ENCODE measurements at places on chromosomes 13 and 19. TPM values are rescaled to one million over a fixed set of nuclear protein-coding genes. Genes with fewer than 3 reads are reported as not detected.
A peak's percentile ranks its signal among the peaks of the same experiment; 100 is the strongest.

The INSL3 gene
- not detected for total RNA-seq

The GAMT gene
- 48.5 TPM for total RNA-seq

The ICAM4 gene
- total RNA-seq: not detected

The RGL3 gene
- total RNA-seq: 284 TPM

The LMTK3 gene
- 12.7 TPM for total RNA-seq

The ZNF547 gene
- 6.1 TPM for total RNA-seq

The CCL25 gene
- not detected for total RNA-seq

The DIAPH3 gene
- 11.4 TPM for total RNA-seq

The CHERP gene
- 74.6 TPM for total RNA-seq

The CCDC70 gene
- not detected for total RNA-seq

The FUT1 gene
- total RNA-seq: 6.9 TPM

The KPTN gene
- total RNA-seq: 30.5 TPM

DNA sequence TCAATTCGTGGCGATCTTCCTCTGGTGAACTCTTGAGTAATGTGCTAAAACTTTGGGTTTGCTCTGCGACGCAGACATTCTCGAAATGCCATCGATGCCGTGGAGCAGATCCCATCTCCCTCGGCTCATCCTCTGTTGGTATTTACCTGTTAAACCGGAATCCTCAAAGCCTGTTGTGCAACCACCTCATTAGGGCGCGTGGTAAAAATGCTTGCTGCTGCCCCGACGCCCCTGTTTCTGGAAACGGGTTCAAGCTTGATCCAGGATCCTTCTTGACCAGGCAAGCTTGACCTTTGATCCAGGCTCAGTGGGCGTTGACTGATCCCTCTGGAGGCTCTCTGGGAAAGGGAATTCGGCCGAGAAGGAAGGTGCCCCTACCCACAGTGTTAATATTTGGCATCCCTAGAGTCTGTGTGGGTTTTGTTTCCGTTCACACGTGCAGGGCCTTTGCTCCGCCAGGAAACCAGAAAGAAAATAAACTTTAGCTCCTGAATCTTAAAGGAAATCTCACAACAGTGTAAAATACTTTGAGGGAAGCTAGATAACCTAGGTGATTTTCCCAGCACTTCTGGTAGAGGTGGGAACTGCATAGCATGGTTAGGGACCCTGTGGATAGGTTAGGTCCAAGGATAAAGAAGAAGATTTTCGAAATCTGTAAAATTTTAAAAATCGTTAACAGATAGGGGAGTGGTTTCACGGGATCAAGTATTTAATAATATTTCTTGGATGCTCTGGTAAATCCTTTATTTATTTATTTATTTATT, 1.1 kb downstream of the LSM14A start:
- peak; percentile 18 for DNase-seq

- no peak for DNase-seq
Observed at GRCh38 chr13:42223681-42224080, 48.3 kb upstream of the AKAP11 start.

DNA sequence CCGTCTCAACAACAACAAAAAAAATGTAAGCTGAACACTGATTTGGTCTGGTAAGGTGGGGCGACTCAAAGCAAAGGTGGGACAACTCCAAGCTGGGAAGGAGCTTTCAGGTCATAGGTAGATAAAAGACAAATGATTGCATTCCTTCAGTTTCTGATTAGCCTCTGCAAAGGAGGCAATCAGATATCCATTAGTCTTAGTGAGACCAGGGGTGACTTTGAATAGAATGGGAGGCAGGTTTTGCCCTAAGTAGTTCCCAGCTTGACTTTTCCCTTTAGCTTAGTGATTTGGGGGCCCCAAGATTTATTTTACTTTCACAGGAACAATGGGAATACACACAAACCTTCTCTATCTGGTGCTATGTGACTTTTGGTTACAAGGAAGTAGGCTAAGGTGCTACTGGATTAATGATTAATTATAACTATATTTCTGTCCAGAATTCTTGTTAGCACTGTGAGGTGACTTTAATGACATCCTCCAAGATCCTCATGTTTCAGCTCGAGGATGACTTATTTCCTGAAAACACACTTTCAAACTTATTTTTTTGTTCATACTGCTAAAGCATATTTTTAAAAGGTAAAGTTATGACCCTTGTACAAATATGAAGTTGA, 10.6 kb upstream of the MTRF1 start:
- no peak for DNase-seq

DNA sequence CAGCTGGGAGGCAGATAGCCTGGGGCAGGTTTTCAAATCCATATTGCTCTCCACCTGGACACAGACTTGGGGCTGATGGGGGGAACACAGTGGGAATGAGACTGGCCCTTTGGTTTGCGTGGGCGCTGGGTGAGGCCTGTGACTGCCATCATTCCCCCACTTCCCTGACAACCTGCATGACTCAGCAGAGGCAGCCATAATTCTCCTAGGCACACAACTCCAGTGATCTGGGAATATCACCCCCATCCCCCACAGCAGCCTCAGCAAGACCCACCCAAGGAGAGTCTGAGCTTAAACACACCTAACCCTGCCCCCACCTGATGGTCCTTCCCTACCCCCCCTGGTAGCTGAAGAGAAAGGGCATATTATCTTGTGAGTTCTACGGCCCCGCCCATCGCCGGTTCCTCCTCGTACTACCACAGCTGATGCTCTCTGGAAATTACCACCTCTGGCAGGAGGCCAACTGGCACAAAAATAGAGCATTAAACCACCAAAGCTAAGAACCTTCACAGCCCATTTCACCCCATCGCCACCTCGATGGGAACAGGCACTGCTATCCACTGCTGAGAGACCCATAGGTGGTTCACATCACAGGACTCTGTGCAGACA, 71.0 kb downstream of the RNF17 start:
- no peak for DNase-seq

GRCh38 chr19:15869109-15869555, 28.7 kb downstream of the CYP4F2 start:
- DNase-seq: no peak

DNA sequence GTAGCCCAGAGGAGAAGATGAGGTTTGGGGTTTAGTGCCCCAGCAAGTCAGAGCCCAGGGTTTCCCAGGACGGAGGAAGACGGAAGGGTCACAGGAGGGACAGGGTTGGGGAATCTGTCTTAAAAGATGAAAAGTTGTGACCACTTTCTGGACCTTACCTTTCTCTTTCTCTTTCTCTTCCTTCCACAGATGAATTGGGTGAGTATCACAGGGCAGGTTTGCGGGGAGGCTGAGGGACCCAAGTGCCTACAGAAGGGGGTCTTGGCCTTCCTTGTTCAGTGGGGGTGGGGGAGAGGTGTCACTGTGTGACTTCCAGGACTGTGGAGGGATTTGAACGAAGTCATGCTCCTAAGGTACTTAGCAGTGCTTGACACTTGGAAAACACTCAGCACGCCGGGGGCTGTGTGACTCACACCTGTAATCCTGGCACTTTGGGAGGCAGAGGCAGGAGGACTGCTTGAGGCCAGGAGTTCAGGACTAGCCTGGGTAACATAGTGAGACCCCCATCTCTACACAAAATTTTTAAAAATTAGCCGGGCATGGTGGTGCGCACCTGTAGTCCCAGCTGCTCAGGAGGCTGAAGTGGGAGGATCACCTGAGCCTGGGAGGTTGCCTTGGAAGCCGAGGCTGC, 8.5 kb downstream of the RELB start:
- no peak for DNase-seq

DNA sequence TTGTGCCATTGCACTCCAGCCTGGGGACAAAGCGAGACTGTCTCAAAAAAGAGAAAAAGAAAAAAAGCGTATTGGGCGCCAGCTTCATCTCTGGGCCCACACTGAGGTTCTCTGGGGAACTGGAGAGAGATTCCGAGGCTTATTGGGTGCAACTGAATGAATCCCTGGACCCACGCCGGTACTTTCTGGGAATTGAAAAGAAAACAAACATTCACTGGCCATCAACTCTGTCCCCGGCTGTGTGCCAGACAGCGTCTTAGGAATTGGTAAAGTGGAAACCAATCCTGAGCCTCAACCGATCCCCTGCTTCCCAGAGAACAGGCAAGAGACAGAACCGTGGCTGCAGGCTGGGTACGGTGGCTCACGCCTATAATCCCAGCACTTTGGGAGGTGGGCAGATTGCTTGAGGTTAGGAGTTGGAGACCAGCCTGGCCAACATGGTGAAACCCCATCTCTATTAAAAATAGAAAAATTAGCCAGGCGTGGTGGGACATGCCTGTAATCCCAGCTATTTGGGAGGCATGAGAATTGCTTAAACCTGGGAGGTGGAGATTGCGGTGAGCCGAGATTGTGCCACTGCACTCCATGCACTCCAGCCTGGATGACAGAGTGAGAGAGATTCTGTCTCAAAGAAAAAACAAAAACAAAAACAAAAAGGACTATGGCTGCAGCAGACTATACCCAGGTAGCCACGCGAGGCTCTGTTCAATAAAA, 8.6 kb downstream of the ANO8 start:
- DNase-seq: no peak

- DNase-seq: no peak
Observed at GRCh38 chr13:78659450-78659730, 435 bp upstream of the OBI1 start.

DNA sequence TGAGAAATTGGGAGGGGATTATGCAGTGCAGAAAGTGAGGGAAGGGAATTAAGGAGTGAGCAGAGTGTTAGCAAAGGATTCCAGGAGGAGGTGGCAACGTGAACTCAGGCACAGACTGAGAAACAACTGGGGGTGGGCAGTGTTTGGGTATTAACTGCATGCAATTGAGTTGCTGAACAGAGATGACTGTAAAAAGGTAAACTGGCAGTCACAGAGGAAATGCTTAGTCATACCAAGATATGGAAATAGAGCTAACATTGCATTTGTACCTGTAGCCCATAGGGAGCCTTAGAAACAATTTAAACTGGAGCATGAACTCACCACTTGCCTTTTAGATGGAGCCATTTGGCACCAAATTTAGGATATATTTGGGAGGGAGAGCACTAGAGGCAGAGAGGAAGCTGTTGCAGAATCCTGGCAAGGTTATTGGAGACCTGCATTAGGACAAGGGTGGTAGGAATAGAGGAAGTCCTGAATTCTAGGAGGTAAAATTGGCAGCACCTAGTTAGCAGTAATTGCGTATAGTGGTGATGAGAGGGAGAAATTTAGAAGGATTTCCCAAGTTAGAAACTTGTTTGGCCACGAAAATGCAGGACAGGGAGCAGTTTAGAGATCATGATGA, 100.6 kb upstream of the FRY start:
- DNase-seq: no peak

- no peak for DNase-seq
Observed at GRCh38 chr19:45597425-45598111, 4.4 kb downstream of the GPR4 start.

GRCh38 chr13:28014301-28014700, 25.8 kb upstream of the URAD start:
- DNase-seq: no peak

GRCh38 chr13:111634410-111634809, 314.0 kb downstream of the TEX29 start:
- no peak for DNase-seq

DNA sequence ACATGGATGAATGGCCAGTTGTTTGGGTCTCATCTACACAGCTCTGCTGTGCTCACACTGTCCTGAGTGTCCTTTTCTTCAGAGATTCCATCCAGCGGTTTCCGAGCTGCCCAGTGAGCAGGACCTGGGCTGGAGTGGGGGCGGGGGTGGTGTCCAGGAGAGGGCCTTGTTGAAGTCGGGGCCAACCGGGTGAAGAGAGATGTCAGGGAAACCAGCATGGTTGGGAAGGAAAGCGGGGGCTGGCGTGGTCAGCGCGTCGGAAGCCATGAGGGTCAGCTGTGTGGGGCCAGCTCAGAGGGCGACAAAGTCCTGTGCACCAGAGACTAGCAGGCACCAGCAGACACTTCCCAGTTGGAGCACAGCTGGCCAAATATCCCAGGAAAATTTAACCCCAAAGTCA, 37.8 kb upstream of the SOX1 start:
- DNase-seq: no peak

DNA sequence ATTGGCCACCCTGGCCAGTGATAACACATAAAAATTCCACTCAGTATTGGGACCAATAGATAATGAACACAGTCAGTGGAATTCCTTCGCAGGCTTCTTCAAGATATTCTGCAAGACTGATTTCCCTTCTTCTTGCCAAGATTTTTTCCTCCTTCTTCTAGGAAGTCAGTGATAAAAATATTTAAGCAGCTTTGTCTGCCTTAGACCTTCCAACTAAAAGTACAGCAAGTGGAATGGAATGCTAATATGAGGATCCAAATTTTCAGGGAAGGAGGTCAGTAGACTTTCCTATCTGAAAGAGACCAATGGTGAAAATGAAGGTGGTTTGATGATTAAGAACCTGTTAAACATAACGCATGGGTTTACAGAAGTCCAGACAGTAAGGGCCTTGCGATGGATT, 9.6 kb downstream of the STARD13 start:
- no peak for DNase-seq

DNA sequence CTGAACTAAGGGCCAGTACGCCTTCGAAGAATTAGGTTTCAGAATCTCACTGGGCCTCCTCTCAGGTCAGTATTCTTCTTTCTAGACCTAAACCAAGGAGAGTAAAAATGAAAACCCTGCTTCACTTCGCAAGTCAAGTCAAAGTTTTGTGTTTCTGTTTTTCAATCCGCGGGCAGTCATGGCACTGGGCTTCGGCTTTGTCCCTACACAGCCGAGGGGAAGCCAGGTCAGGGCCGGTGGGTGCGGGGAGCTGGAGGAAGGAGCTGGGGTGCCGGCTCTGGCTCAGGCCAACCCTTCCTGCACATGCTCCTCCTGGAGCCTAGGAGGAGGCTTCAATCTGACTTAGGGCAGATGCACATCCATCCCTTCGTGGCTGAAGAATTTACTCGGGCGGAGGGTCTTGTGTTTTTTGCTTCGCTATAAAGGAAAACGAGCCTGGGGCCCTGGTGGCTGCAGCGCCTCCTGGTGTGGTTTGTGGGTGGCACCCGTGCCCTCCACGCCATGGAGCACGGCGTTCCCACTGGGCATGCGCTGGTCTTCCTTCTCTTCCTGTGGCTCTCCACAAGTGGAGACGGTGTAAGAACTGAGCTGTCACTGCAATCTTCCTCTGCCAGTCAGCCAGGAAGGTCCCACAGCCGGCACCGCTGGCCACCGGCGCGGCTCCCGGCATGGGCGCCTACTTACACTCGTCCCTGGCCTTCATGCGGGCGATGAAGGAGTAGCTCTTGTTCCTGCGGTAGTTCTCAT, 22.5 kb downstream of the C19orf44 start:
- DNase-seq: no peak

DNA sequence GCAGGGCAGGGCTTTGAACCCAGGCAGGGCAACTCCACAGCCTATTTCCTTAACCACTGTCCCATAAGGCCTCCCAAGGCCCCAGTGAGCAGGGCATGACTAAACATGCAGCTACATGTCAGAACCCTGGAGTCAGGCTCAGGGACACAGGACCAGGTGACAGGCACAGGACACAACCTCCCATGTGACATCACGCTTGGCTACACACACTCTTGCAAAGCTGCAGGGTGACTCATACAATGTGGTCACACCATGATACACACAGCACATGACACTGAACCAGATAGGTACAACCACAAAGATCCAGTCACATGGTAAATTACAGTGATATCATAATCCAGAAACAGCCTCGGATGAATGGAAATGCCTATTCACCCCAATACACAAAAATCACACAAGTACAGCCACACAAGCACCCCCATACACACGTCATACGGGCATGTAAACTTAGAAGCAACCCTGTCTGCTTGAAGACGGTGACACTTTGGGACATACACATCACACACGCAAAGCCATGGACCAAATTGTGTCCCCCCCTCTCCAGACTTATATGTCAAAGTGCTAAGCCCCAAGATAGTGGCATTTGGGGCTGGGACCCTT, 14.5 kb downstream of the KLK4 start:
- no peak for DNase-seq

- no peak for DNase-seq
Observed at GRCh38 chr19:7426986-7427385, 61.8 kb downstream of the PEX11G start.
